ENCODE measurements at places on chromosomes 7 and 10.

- DNase-seq = peak; percentile 50
Observed at GRCh38 chr10:80382989-80383388, 25.4 kb upstream of the PRXL2A start.

- DNase-seq = no peak
Observed at GRCh38 chr7:157005456-157006204, 4.8 kb downstream of the MNX1 start.

DNA sequence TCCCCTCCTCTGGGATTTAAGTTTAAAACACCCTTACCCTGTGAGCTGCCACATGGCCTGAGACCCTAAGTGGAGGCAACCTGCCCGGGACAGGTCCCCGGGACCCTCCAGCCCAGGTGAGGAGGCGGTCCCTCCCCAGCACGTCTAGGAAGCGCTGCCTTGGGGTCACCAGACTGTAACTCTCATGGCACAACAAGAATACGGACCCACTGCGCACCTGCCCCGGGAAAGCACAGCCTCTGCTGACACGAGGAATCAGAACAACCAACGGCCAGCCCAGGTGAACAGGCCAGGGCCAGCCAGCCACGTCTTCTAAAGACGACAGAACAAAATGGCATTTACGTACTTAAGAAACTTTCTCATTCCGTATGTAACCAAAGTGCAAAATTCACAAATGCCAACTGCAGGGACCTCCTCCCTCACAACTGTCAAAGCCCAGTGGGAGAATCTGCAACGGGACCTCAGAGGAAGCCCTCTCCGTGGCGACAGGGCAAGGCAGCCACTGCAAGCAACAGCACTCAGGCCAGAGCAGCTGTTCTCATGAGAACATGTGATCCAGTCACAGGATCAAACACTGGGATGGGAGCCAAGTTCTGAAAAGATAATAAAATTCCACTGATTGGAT lies 208.4 kb downstream of the DIP2C start:
- DNase-seq = no peak

DNA sequence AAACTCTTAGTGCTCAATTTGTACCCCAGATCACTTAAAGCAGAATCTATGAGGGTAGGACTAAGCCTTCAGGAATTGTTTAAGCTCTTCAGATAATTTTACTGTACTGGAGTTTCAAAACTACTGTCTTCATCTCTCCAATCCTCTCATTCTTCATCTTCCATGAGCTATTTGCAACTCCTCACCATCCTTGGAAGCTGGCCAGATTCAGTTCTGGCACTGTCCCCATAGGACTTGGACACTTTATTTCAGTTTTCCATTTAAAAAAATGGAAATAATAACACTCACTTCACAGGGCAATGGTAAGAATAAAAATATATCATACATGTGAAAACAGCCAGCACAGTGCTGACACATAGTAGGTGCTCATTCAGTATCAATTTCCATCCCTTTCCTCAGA lies 74.6 kb downstream of the PPP1R17 start:
- DNase-seq = no peak

GRCh38 chr7:56121440-56121839 lies 5.2 kb upstream of the NUPR2 start:
- DNase-seq = no peak

All from CD4-positive, alpha-beta T cell treated with Interleukin-15 for 1 hour (primary cell).